Kidney capillary endothelial cell (primary cell): ENCODE measurements at places on chromosomes 6 and 20.

GRCh38 chr20:62236766-62237513, 1.4 kb upstream of the OSBPL2 start:
- no peak for DNase-seq

GRCh38 chr20:63232235-63233060, 3.3 kb upstream of the BIRC7 start:
- peak; percentile 68 for DNase-seq

DNA sequence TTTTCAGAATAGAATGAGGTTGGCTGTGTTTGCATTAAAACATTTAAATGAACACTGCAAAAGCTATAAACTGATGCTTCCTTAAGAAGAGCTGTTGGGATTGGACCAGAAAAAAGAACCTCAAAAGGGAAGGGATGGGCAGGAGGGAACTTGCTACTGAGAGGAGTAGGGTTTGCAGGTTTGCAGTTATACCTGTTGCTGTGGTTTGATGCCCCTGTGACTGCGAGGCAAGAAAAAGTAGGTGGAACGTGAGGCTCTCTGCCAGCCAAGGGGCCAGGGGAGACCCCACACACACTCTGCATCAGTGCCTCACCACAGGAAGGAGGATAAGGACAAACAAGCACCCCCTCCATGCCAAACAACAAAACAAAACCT, 197.2 kb downstream of the BCAS1 start:
- no peak for DNase-seq

DNA sequence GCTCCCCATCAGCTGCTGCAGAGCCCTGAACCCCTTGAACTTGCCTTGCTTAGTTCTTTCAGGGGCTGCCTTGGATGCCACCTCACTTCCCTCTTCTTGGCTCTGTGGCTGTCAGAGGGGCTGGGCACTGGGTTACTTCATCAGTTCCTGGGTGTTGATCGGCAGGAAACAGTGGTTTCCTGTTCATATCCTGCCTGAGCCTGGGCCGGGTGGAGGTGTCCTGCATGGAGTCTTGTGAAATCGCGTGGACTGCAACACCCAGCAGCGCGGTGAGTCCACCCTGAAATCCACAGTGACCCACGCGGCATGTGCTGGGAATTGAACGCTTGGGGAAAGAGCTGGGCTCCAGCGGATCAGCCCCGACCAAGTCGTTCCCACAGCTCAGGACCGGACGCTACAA, 97.5 kb downstream of the CDH26 start:
- no peak for DNase-seq

DNA sequence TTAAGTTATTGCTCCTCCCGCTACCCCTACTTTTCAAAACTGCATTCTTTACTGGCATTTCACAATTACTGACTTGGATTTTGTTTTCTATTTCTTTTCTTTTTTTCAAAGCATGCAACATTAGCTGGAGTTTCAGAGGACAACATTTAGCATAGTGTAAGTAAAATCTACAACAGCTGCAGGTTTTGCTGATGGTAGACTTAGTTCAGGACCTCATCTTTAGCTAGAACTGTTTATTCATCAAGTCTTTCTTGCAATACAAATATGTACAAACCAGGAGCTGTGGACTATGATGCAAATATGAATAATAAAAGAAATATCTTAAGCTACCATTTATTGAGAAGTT, 728 bp upstream of the CEP162 start:
- no peak for DNase-seq

DNA sequence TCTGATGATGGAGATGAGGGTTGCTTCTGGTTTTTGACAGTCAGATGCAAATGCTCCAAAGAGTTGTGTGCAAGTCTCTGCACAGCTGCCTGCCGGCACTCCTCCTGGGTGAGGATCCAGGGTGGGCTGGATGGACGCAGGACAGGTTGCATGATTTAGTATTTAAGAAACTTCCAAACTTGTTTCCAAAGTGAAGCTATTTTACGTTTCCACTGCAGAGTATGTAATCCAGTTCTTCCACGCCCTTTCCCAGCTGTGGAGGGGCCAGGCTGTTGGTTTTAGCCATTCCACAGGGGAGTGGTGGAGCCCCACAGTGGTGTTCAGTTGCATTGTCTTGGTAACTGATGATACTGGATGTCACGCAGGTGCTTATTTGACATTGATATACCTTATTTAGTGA, 157.3 kb downstream of the THBS2 start:
- DNase-seq = no peak

DNA sequence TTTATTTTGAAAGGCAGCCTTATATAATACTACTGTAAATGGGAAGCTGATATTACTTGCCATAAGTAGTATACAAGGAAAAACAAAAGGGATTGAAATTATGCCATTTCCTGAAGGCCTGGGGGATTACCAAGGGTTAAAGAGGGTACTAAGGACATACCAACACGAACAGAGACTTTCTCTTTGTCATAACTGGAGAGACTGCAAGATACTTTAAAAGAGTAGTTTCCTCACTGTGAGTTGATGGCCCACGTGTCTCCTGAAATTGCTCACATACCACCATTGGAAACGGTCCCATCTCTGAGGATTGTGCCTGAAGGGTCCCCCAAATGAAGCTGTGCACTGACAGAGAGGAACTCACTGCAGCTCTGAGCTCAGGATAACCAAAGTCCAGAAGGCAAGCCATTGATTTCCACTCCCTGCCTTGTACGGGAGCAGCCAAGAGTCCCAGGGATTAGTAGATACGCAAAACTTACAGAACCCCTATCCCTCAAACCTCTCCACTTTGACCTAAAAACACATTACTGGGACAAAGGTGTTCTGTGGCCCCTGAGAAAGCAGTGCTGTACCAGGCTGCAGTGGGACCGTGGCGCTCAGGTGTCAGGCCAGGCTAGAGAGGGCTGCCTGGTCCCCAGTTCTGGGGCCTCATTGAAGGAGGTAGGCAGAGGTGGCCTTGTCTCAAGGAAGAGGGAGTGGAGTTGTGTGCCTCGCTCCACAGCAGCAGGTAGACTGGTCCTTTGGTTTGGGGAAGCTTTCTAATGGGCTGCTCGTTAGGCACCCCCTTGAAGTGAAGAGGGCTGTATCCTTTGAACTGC, 15.2 kb downstream of the PSMG4 start:
- no peak for DNase-seq

GRCh38 chr6:104606361-104606760, 253.4 kb downstream of the HACE1 start:
- DNase-seq = no peak

DNA sequence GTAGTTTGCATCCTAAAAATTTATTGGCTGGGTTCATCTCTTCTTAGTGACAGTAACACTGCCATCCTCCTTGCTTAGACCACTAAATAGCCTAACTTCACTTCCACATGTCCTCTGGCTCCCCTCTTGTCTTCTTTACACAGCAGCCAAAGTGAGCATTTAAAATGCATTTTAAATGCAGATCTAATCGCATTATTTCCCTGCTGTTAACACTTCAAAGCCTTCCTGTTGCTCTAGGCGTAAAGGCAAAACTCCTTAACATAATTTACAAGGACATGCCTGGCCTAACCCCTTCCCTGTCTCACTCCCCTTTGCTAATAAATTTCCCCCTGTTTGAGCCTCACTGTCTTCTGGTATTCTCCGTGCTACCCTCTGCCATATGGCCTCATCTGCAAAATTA, 26.5 kb downstream of the NKAIN2 start:
- no peak for DNase-seq

DNA sequence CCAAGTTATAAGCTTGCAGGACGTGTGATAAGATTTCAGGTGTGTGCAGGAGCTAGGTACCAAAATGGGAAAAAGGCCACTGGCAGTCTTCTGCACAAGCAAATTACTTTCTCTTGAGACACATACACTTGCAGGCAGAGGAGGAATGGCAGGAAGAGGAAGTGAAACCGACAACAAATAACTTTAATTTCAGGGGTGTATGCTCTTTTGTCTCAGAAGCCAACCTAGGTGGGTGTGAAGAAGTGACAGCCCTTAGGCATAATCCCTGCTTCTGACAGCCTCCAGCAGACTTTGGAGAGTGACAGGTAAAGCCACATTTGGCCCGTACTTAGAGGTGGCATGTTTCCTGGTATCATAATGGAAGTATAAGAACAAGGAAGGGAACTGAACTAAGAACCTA, 118.8 kb upstream of the TRAF3IP2 start:
- no peak for DNase-seq

DNA sequence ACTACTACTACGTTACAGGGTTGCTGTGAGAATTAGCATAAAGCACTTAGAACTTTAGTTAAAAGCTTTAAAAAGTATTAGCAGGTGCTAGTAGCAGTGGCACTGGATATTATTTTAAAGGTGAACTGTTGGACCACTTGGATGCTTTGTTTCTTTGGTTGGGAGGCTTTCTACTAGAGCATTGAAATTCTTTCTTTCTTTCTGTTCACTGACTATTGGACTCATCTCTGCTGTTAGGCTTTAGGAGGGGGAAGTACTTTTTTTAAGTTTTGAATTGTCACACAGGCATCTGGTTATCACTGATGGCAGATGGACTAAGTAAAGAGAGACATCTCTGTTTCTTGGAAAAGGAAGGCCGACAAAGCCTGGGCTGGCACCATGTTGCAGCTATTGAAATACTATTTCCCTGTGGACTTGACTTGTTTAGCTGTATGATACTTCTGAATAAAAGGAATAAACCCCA, 4.8 kb downstream of the TBPL1 start:
- no peak for DNase-seq

- no peak for DNase-seq
Observed at GRCh38 chr20:33160681-33161080, 7.3 kb upstream of the BPIFA2 start.
